ENCODE measurements at places on chromosomes 12 and 14.
A peak's percentile ranks its signal among the peaks of the same experiment; 100 is the strongest.

DNA sequence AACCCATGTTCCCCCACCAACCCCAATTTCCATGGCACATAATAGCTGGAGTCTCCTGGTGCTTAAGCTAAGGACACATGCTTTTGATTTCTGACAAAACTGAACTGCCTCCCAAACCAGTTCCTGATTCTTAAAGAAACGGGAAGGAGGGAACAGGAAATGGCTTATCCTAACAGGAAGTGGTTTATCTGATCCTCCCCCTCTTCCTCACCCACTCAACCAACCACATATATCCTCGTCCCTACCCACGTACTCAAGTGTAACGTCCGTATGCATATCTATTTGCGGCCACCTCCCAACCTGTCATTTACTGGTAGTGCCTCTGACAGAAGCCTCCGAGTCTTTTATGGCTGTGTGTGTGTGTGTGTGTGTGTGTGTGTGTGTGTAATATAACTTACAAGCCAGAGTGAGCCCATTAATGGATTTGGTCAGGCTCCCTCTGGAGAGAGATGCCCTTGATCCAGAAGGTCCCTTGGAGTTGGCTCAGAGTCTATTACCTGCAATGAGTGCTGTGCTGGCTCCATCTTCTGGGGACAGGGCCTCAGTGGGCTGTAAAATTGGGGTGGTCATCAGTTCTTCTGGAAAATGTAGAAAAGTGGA lies 7.7 kb downstream of the DAZAP2 start:
- peak; percentile 41 for DNase-seq

DNA sequence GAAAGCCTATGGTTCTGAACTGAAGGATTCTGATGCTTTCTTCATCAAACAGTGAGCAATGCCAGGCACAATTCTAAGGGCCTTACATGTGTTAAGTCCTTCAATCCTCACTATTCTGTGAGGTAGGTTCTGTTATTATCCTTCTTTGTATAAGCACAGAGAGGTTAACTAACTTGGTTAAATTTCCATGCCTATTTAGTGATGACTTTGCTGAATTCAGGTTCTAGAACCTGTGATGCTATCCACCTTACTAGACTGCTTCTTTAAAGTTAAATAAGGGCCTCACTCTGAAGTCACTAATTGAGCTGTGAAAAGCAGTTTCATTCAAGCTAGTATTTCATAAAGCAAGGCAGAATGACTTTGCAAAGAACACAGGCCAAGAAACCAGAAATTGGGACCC lies 138.9 kb upstream of the PARP11 start:
- DNase-seq, result no peak

GRCh38 chr14:99522457-99522891 lies 41.3 kb downstream of the CCNK start:
- no peak for DNase-seq

- DNase-seq, result no peak
Observed at GRCh38 chr12:71533703-71534102, 94.1 kb downstream of the LGR5 start.

- DNase-seq, result peak; percentile 49
Observed at GRCh38 chr12:122860040-122860853, 25.0 kb downstream of the HIP1R start.

GRCh38 chr12:107436376-107436775 lies 249.2 kb upstream of the PWP1 start:
- DNase-seq, result no peak

DNA sequence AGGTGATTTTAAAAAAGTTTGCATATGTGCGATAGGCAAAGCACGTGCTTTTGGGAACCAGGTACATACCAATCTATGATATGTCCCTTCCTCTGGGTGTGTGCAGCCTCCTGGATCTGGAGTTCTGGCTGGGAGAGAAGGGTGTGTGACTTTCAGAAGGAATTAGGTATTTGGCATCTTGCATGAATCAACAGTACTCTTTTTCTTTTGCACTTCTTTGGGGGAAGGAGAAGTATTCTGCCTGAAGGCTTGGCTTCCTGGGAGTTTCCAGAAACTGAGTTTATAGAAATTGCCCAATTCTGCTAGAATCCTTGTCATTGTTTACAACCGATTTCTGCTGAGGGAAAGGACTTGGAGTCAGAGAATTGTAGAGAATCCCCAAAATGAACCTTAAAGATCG lies 2.9 kb upstream of the CLMN start:
- no peak for DNase-seq

DNA sequence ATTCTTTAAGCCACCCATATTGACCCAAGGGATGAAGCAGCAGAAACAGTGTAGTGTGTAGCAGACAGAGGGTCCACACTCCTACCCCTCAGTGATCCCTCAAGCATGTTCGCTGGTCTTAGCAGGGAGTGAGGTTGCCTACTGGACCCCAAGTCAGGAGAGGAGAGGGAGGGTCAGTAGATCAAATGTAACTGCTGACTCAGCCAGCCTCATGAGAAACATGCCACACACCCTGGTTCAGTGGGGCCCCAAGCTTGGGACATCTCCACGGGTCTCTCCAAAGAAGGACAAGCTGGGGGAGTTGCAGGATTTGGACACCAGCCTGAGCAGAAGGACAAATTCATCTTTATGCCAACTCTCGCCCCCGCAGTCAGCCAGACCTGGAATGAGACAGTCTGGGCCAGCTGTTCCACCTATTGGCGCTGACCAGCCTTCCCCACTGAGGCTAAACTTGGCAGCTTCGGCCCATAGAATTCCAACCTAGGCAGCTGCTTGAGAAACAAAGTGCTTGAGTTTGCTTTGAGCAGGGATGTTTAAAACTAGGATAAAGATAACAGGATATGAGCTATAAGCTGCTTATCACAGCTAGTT lies 66.0 kb upstream of the ACTN1 start:
- DNase-seq, result no peak

GRCh38 chr12:51874000-51874399 lies 13.9 kb upstream of the ANKRD33 start:
- no peak for DNase-seq

DNA sequence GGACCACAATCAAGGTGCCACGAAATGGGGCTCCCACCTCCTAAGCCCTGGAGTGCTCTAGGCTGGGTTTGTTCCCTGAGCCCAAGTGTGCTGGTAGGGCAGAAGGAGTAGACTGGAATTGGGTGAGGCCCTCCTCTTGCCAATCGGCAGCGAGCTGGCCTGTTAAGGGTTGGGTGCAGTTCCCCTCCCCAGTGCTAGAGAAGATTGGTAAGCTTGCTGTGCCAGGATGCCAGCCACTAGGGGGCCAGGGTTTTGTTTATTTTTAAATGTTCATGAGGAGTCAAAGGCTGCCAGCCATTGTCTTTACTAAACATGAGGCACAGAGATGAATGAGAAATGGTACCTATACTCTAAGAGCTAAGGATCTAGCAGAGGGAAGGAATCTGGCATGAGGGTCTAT lies 79.7 kb downstream of the SPTB start:
- no peak for DNase-seq

GRCh38 chr14:94313991-94314655 lies 9.0 kb downstream of the SERPINA6 start:
- no peak for DNase-seq

GRCh38 chr14:104289507-104289906 lies 151.1 kb downstream of the KIF26A start:
- DNase-seq, result no peak
